ENCODE measurements at places on chromosomes 6 and 20.
A peak's percentile ranks its signal among the peaks of the same experiment; 100 is the strongest.

- no peak for DNase-seq
These were observed 140.4 kb downstream of the ERMARD start for GRCh38 chr6:169891846-169892245.

GRCh38 chr20:2524709-2525506, 11.5 kb upstream of the TMC2 start:
- no peak for DNase-seq

GRCh38 chr20:49674383-49675352, 39.0 kb downstream of the B4GALT5 start:
- DNase-seq: no peak

DNA sequence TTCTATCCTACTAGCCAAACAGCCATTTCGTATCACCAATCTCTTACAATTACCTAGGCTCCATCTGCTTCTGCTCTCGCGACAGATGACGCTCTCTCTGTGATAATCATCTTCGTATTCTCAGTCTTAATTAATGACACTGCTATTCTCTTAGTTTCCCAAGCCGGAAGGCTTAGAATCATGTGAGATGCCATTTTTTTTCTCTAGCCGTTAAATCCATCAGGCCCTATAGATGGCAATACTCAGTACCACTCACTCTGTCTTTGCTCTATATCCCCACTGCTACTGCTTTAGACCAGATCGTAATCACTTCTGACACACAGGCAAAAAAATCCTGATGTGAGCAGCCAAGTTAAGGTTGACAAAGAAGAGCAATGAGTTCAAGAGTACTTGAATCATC, 2.1 kb upstream of the THEMIS start:
- DNase-seq: no peak

DNA sequence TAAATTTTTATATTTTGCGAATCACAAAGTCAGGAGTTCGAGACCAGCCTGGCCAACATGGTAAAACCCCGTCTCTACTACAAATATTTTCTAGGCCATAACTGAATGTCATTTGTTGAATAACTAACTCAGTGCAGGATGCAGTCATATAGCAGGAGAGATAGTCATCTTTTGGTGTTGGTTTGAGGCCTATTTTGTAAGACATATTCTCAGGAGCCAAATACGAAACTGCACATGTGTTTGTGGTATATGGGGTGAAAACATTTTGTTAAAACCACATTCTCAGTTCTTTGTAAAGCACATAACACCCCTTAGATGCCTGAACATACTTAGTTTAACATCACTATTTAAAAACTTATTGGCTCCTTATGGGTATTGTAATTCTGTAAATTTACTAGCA, 4.7 kb upstream of the ENPP5 start:
- no peak for DNase-seq

DNA sequence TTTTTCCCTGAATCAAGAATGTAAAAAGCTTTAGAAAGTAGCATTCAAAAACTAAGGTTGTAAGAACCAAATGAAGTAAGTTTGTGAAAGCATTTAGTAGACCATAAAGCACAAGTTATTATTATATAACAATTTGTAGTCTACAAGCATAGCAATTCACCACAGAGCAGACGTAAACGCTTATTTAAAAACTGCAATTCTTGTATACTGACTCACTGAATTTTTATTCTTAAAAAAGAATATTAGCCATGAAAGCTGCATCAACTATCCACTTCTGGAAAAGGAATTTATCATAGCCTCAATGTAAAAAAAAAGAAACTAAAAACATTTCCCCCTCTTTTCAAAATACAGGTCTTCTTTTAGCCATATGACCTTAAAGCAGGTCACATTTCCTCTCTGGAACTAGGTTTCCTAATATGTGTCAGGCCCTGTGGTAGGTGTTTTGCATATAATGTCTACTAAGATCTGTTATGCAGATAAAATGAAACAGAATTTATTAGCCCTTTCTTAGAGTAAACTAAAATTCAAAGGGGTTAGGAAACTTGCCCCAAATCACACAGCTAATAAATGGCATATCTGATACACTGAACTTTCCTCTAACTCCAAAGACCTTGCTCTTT, 2.1 kb downstream of the MAP3K7 start:
- DNase-seq: no peak

DNA sequence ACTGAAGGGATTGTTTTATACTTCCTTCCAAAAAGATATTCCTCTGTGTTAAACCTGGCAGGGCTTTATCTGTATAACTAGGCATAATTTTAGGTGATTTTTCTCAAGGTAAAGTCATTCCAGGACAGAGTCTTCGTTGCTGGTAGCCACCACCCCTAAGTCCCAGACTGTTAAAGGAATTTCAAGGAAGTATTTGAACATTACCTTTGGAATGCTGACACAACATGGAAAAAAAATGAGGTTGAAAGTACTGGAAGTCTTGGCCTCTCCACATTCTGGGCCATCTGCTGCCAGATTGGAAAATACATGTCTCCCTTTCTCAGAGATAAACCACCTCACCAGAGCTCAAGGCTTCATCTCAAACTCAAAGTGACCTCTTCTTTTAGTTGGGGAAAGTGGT, 27.0 kb upstream of the ETV7 start:
- no peak for DNase-seq

DNA sequence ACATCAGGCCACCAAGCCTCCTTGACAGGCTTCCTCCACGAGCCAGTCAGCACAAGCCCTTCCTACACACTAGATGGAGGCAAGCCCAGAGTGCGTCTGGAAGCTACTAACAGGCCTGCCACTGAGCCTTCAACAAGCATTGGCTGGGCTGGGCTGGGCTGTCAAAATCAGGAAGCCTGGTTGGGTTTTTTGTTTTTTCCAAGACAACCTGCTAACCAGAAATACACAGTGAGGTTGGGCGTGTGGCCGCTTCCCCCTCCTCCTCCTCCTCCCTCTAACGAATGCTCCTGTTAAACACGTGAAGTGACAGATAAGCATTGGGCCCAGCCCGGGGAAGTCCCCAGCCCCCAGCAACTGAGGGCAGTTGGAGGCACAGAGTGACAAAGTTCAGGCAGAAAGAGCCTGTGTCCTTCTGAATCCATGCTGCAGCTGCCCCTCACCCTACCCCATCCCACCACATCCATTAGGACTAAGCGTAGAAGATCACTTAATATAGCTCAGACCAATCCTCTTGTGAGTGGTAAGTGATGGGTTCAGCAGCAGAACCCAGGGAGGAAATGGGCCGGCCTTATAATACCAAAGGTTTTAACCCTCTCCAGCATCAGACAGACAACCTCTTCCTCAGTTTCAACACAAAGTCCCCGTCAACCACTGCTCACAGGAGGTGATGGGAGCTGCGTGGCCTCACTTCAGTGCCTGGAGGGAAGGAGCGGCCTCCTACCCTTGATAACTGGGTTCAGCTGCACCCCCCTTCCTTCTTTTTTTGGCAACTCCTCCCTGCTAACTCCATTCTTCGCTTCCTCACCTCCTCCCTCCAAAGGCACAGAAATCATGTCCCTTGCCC, 1.1 kb downstream of the NFATC2 start:
- peak; percentile 42 for DNase-seq

- DNase-seq: no peak
These were observed 36.0 kb upstream of the TCP11 start for GRCh38 chr6:35177157-35177556.

DNA sequence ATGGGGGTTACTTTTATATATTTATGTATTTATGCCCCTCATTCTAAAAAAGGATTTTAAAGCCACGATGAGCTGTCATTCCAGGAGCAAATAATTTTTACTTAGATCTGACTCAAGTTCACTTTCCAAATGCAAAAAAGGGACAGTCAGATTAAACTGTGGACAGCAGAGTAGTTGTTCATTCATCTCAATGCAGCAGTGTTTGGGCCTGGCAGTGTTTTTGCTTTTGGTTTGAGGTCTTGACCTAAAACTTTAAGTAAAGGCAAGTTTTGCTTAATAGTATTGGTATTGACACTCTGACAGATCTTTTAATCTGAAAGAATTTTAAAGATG, 13.9 kb downstream of the JARID2 start:
- no peak for DNase-seq

GRCh38 chr6:157648561-157648960, 174.5 kb upstream of the SNX9 start:
- no peak for DNase-seq

GRCh38 chr6:1228754-1229191, 83.1 kb upstream of the FOXQ1 start:
- DNase-seq: no peak

GRCh38 chr6:113171882-113172281, 685.3 kb upstream of the MARCKS start:
- no peak for DNase-seq

GRCh38 chr6:111758608-111759329, 114.5 kb downstream of the FYN start:
- DNase-seq: no peak

- no peak for DNase-seq
These were observed 27.2 kb downstream of the ACSS1 start for GRCh38 chr20:25030649-25031207.

- DNase-seq: no peak
These were observed 9.4 kb upstream of the CD93 start for GRCh38 chr20:23095499-23095898.

- DNase-seq: no peak
These were observed 16.2 kb upstream of the CST3 start for GRCh38 chr20:23654000-23654399.

DNA sequence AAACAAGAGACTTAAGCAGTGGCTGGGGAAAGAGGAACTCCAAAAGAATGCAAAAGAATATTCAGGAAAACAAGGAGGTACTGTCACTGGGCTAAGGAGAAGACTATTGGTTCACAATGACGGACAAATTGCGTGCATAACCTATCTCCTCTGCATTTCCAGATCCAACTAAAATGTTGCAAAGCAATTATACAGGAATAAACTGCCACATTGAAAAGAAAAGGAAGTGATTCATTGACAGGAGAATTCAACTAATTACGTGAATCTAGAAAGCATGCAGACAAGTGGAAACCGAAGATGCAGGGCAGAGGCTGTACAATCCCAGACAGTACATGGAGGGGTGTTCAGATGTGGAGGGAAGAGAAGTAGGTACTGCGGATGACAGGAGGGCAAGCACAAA, 152.8 kb upstream of the RIPOR2 start:
- DNase-seq: no peak

DNA sequence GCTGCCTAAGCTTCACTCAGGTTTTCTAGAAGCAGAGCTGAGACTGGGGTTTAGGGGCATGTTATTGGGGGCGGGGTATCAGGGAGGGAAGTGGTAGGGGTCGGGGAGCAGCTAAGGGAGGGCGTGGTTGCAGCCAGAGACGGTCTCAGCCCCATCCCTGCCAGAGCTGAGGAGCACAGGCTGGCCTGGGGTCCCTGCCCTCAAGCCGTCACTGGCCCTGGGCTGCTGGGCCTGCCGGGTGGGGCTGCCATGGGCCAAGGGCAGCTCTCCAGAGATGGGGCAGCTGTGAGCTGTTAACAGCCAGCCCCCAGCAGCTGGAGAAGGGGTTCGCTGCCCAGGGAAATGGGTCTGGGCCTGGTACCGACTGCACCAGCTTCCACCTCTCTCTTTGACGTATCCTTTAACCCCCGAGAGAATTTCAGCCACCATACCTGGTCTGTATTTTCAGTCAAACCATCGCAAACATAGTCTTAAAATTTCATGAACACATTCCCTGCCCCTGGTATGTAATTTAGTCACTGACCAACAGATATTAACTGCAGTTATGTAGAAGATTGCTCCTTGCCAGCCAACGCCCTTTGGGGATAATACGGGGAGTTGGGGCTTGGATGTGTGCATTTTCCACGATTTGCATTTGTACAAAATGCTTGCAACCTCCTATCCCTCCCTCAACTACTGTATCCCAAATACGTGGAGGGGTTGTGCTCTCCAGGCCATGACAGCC, 253.4 kb downstream of the TAF4 start:
- DNase-seq: no peak

GRCh38 chr6:167244991-167245390, 46.1 kb upstream of the UNC93A start:
- no peak for DNase-seq

GRCh38 chr6:137728386-137729349, 138.4 kb upstream of the TNFAIP3 start:
- DNase-seq: no peak

DNA sequence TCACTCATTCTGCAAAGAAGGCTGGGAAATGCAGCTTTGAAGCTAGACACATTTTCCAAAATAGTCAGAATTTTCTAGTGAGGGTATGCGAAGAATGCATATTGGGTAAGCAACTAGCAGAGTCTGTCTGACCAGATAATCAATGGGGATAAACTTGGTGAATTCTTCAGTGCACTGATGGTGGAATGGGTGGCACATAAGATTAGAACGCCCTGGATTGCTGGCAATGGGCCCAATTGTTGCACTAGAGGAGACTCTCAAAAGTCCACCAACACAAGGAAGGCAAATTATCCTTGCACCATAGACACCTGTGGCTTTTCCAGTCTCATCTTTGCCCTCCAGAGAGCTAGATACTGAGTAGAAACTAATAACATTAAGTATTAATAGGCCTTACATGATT, 167.6 kb downstream of the PTPRT start:
- DNase-seq: no peak

GRCh38 chr20:45344168-45344860, 3.9 kb downstream of the SDC4 start:
- DNase-seq: peak; percentile 48

DNA sequence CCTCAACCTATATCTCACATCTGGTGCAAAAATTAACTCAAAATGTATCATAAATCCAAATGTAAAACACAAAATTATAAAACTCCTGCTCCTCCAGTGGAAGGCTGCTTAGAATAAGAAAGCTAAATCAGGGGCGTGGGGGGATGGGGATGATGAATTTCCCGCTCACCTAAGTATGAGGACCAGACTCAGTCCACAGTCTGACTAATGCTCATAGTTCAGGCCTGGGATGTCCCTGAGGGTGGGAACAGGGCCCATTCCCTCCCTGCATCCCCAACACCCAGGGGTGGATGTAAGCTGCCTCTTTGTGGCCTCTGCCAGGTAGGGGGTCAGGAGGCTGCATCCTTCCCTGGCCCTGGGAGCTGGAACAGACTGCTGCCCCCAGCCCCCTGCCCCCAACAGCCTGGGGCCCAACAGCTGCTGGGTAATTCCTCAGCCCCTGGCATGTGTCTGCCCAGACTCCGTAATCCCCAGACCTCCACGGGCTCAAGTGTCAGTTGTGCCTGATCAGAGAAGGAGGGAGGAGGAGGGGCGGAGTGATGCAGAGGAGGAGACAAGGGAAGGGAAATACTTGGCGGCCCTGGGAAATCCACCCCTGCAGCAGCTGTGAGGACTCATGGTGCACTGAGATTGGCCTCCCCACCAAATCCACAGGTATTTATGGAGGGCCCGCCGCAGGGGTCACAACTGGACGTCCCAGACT, 224.5 kb downstream of the PREX1 start:
- no peak for DNase-seq

- no peak for DNase-seq
These were observed 19.4 kb downstream of the SDHAF4 start for GRCh38 chr6:70586114-70586513.

GRCh38 chr20:49915380-49916145, at the start of gene SPATA2:
Gene SPATA2, minus strand, starts transcription at chr20:49915529. Its CDS starts 7,039 bp downstream, at chr20:49908490.
- DNase-seq: peak; percentile 99

Data from thoracic aorta (tissue), 2 donors.